ENCODE measurements at places on chromosomes 11 and 22.

DNA sequence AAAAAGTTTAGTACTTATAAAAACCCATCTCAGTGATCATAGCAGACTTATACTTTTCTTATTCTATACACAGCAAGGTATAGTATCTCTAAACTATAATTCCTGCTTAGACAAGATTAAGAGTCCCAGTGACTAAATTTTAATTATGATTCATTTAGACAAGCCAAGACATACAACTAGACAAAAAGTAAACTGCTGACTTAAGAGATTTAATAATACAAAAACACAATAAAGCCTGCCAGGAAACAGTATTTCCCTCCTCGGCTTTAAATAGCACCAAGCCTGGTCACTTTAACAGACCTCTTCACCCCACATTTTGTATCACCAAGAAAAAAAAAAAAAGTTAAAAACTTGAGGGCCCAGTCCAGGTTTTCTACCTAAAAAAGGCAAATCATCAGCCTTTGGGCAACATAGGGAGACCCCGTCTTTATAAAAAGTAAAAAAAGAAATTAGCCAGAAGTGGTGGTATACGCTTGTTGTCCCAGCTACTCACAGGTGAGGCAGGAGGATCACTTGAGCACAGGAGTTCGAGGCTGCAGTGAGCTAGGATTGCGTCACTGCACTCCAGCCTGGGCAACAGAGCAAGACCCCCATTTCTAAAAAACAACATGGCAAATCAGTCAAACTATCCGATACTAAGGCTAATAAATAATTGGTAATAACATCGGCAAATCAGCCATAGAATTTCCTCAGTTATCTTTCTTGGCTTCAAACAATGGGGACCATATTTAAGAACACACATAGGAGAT, 53.8 kb downstream of the SIK3 start:
- no peak for DNase-seq

GRCh38 chr22:37601540-37602442, 6.8 kb upstream of the GGA1 start:
- no peak for DNase-seq

DNA sequence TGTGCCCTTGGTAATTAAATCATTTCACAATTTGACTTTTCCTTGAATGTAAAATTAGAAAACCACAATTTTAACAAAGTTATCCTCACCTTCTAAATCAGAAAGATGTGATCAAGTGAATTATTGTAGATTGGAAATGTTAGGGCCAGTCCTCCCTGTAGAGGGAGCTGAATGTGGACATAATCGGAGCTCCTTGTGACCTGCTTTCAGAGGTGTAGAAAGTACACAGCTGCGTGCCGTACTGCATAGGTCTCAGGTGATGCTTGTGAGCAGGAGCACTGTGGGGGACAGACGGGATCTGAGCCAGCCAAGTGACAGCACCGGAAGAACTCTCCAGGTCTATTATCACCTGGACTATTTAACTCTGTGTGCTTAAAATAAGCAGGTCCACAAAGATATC, 338.0 kb downstream of the AASDHPPT start:
- DNase-seq: no peak

DNA sequence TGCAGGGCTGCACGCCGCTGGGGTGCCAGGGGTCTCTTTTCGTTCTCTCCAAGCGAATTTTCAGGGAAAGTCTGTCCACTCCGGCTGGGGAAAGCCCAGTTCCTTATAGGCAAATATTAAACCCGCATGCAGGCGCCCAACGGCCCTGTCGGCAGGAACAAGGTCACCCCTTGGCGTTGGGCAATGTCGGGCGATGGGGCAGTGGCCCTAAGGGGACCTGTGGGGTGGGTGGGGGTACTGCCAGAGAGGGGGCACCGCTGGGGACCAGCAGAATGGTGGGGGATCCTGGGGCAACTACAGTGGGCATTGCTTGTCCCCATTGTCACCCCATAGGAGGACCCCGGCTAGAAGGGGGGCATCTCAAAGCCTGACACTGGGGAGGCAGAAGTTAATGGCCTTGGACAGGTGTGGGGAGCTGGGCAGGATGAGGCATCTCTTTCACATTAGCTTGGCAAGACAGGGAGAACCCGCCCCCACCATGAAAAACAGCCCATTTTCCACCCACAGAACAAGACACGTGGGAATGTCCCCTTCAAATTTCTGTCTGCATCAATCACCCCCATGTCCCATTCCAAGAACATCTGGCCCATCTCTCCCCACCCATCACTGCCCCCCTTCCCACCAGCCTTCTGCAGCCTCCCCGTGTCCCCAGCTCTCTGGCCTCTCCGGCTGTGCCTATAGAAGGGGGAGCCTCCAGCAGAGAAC, 5.5 kb upstream of the IGF2 start:
- no peak for DNase-seq

DNA sequence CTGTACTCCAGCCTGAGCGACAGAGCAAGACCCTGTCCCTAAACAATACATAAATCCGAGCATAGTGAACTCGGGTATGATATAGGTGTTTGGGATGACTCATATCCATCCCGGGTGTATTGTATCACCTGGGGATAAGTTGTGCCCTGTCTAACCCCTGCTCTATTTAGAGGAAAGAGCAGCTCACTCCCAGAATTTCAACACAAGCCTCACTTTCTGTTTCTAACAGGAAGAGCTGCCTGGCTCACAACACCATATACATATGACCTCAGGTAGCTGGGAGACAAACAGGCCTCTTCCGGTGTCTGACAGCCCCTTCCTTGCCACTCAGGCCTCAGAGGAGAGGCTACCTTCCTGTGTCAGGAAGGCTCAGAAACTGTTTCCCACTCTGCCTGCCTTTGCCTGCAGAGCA, 9.9 kb upstream of the MICALL1 start:
- no peak for DNase-seq

GRCh38 chr22:35950262-35950661, 78.4 kb downstream of the RBFOX2 start:
- DNase-seq: no peak

DNA sequence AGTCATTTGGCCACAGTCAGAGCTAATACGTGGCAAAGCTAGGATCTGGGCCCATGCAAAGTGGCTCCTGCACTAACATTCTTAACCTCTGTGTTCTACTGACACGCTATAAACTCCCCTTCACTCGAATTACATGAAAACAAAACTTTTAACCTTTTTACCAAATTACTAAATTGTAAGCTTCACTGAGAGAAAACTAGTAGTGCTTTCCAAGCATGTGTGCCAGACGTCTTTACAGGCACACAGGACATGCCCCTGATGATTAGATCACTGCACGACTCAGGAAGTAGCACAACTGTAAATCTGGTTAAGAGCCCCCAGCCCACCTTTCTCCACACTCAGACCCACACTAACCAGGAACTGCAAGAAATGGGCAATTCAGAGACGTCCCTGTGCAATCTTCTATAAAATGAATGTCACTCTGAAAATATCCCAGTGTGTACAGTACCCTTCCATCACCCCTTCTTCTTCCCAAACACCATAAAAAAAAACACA, 16.1 kb downstream of the PHF21A start:
- DNase-seq: no peak

DNA sequence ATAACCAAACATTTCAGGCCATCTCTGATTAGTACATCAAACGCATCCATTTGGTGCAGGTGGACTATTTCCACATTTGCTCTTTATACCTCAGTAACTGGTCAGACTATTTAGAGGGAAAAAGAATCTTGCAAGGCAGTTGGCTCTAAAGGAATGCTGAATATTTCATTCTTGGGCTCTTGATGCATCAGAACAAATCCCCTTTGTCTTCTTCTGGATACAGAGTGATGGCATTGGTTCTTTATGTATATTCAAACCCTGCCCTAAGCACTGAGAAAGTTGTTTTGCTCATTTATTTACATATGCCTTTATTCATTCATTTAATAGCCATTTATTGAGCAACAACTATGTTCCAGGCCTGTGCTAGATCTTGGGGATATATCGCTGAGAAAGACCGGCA, 31.1 kb upstream of the RAB30 start:
- DNase-seq: no peak

- no peak for DNase-seq
Measured at GRCh38 chr11:7604331-7604955, 68.9 kb downstream of the CYB5R2 start.

DNA sequence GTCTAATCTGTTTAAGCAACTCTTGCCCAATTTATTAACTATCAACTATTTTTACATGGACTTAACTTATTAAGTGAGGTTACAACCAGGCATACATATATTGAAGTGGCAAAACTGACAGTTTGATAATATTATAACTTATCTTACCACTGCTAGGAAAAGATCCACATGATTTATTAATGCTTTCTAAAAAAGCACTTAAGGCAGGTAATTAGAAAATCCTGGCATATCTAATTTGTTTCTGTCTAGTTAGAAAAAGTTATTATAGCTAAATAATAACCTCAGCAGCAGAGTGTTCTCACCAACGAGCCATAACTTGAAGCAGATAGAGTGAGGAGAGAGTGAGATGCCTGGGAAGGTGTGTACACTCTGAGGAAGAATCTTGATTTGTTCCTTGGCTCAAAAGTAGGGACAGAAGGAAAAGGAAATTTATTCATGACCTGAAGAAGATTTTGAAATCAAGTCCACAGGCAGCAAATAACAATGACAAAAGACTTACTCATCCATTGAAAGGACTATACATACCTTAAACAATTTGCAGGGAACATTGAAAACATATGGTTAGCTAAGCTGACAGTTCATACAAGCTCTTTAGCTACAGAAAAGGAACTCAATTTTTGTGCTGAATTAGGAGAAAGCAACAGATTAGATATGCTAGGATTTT, 7.1 kb upstream of the MUC15 start:
- DNase-seq: no peak

GRCh38 chr11:89161949-89162348, 15.7 kb upstream of the TYR start:
- no peak for DNase-seq

GRCh38 chr11:15816260-15816871, 540.0 kb downstream of the SOX6 start:
- DNase-seq: no peak

DNA sequence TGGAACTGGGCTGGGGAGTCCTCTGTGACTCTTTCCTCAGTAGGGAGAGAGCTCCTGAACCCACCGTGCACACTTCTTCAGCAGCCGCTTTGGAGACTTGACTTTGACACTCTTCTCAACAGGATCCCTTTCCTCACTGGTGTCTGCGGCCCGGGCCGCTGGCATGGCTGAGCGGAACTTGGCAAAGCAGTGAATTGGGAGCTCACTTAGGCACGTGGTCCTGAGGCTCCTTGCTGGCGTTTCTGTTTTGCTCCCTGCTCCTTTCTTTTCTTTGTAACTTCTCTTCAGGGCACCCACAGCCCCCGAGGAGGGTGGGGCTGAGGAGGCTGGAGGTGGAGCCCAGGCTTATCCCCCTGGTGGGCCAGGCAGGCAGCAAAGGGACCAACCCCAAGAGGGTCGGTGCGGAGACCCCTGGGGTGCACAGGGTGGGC, 8.4 kb upstream of the KCNQ1OT1 start:
- no peak for DNase-seq

GRCh38 chr11:97280347-97280746, 890.5 kb downstream of the JRKL start:
- no peak for DNase-seq

DNA sequence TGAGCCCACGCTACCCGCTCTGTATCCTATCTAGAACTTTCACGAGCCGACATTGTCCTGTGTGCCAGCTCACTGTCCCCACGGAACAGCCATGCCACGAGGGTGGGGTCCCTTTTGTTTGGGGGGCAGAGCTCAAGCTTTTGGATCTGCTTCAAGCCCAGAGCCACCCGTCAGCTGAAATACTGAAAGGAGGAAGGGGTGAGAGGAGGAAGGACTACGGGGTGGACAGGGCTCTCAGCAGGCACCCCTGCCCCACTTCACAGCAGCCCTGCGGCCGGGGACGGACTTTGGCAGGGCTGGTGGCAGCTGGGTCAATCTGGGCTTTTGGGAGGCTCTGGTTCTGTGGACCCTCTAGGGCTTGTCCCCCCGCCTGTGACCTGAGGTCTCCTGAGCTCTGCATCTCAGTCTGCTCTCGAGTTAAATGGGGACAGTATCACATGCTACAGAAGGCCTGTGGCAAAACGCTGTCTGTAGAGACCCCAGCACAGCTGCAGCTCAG, 30.0 kb upstream of the MUC5AC start:
- no peak for DNase-seq

DNA sequence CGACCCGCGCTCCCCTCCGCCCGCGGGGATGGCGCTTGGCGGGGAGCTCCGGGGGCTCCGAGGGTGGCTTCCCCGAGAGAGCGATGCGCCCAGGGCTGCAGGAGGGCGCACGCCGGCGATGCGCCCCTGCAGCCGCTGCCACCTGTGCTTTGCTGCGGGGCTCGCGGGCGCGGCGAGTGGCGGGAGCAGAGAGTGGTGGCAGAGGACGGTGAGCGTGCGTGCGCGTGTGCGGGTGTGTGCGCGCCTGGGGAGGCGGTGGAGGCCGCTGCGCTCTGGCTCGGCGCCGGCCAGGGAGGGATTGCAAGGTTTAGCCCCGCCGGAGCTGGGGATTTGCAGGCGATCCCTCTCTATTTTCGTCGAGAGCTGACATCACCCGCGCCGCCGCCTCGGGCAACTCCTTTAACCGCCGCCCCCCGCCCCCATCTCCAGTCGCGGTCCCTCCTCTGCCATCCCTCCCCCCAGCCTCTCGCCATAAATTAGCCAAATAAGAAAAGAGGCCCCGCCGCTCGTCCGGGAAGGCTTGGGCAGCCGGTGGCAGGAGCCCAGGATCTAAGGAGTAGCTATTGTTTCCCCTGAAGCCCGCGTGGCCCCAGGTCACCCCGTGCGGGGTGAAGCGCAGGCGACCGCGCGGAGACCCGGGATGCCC, at the start of gene SLC1A2:
TSS of gene SLC1A2 (minus strand) at position 375 of the 646 bp plus-strand sequence. CDS start 592 bp downstream, outside the sequence.
- DNase-seq: no peak

DNA sequence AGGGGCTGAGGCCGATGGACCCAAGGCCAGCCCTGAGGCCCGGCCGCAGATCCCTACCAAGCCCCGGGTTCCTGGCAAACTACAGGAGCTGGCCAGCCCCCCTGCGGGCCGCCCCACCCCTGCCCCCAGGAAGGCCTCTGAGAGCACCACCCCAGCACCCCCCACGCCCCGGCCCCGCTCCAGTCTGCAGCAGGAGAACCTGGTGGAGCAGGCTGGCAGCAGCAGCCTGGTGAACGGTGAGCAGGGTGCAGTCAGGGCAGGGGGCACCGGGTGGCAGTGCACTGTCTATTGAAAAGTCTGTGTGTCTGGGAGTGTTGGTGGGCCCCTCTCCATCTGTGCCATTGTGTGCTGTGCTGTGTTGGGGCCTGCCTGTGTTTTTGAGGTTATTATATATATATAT, 16.1 kb downstream of the MICALL1 start:
- no peak for DNase-seq

GRCh38 chr11:130477586-130478203, 29.2 kb downstream of the ADAMTS15 start:
- DNase-seq: no peak

DNA sequence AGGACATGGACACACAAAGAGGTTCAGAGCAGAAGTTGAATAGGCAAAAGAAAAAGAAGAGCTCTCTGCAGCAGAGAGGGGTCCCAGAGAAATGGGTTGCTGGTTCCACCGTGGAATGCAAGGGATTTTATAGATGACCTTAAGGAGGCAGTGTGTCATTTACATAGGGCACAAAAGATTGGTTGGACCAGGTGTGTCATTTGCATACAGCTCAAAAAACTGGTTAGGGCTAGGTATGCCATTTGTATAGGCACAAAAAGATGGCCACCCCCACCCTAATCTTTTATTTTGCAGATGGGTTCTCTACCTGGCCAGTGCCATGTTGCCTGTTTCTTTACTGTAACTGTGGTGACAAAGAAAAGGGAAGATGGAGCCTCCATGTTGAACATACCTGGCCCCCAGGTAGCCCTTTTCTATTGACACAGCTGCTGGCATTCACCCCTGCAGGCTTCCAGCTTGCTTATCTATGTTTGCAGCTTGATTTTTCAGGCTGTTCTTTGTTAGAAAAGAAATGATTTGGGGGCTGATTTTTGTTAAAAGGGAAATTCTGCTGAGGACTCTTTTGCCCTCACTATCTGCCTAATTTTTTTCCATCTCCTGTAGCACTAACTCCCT, 3.1 kb upstream of the CAVIN3 start:
- no peak for DNase-seq
